GM23338 (cell line): ENCODE measurements at places on chromosomes 11 and 22.

- DNase-seq, result no peak
Measured at GRCh38 chr22:48563966-48564330, 1263.7 kb downstream of the BRD1 start.

GRCh38 chr22:50605002-50605612 lies 4.5 kb downstream of the MAPK8IP2 start:
- no peak for DNase-seq

DNA sequence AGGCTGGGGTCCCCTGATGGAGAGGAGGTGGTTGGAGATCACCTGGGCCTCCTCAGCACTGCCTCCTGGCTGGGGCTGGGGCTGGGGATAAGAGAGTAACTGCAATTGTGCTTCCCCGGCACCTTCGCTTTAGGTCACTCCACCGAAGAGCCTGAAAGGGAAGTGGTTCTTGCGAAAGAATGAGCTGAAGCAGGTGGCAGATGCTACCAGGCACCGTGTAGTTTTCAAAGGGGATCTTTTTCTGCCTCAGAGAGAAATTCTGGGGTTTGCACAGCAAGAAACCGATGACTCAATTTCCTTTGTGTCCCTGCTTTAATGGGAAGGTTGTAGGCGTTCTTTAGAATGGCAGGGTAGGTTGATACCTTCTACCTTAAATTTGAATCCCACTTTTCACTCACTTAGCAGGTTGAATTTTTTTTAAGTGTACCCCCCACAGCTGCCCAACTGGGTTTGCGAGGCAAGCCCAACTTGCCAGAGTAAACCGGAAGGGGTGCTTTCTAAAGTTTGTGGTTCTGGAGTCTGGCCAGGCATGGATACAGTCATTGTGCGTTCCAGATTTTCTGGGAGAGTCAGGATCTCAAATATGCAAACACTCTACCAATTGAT lies 5.3 kb downstream of the CD44 start:
- no peak for DNase-seq

GRCh38 chr11:18748766-18749365 lies 22.9 kb upstream of the IGSF22 start:
- no peak for DNase-seq

- DNase-seq, result no peak
Measured at GRCh38 chr11:6895010-6895409, 2.7 kb upstream of the OR2D2 start.

DNA sequence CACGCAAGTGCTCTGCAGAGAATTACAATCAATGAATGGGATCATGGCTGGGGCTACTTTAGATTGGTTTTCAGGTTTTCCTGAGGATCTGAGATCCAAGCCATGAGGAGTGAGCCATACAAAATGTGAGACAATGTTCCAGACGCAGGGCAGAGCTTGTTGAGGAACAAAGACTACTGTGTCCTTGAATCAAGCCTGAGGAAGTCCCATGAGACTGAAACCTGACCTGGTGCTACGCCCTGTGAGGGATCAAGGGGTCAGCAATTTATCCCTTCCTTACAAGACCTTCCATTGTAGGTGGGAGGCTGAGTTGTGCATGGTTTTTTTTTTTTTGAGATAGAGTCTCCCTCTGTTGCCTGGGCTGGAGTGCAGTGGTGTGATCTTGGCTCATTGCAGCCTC lies 2.1 kb downstream of the INCENP start:
- no peak for DNase-seq

GRCh38 chr22:33002035-33002434 lies 56.1 kb downstream of the SYN3 start:
- no peak for DNase-seq

GRCh38 chr11:117717485-117718314 lies 79.3 kb downstream of the DSCAML1 start:
- DNase-seq, result peak; percentile 75

DNA sequence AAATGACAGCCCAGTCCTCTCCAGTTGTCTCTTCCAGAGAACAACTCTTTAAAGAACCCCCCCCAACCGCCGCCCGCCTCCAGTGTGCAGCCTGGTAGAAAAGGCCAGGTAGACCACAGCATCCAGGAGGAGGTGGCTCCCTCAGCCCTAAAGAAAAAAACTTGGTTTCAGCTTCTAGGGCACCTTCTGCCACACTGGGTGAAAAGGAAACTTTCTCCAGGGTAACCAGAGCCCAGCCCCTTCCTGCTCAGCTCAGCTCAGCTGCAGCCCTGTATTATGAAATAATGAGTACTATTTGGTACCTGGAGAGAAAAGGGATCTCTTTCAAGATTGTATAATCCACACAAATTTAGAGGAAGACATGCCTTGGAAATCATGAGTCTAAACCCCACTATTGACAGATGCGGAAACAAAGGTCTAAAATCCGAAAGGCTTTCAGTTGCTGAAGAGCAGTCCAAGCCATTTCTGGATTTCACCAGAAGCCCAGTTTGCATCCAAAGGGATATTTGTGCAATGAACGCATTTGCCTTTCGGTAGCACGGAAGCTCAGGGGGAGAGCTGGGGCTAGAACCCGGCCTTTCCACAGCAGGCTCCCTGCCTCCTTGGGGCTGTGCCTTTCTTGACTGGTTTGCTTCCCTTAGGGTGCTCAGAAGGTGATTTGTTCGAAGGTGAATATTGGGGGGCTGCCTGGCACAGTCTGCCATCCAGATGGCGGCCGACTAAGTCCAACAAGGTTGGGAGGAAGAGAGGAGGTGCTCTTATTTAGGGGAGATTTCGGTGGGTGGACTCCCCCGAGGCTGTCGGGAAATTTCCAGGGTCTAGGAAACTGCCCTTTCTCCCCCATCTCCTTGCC lies 3.3 kb downstream of the FXYD6 start:
- DNase-seq, result no peak

DNA sequence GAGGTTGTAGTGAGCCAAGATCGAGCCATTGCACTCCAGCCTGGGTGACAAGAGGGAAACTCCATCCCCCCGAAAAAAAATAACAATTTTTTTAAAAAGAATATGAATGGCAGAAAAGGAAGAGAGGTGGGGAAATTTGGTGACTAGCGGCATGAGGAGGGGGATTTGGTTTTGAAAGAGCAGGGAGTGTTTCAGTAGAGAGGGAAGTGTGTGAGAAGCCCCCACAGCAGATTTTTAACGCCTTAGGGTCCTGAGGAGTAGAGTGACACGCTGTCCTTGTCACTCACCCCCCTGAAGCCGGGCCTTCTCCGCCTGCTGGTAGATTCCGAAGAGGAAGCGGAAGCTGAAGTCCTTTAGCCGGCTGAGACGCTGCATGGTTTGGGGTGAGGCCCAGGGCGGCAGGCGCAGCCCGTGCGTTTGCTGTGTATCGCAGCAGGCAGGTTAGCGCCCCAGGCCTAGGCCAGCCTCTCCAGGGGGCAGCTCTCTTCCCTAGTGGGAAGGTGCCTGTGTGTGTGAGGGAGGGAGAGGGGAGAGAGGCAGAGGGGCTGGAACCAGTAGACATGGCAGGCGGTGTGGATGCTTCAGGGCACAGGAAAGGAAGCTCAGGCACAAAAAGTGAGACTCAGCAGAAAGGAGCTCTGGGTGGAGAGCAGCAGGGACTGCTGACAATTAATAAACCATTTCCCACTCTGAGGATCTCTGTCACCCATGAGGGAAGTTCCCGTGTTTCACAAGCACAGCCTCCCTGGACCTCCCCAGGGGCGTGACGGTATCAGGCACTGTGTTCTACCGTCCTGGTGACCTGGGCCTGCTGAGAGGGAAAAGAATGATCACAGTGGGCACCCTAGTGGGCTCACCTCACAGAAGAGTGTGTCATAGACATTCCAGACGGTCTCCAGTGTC lies 3.9 kb downstream of the ACP2 start:
- DNase-seq, result no peak

DNA sequence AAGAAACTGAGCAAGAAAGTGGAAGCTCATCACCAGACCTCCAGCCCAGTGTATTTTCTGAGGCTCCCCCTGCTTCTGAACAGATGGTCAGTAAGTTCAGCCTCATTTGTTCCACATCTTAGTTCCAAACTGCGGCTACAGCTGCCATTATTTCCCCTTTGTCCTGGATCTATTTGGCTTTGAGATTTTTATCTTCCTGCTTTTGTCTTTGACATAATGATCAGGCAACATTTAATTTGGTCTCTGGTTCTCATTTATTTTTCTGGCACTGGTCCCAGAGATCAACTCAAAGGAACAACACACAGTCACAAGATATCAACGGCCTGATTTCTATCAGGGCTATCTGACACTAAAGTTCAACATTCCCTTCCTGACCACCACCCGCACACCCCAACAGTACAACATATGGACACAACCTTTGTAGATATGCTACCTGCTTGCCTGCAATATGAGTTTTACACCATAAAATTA lies 137.5 kb downstream of the FAM76B start:
- no peak for DNase-seq

DNA sequence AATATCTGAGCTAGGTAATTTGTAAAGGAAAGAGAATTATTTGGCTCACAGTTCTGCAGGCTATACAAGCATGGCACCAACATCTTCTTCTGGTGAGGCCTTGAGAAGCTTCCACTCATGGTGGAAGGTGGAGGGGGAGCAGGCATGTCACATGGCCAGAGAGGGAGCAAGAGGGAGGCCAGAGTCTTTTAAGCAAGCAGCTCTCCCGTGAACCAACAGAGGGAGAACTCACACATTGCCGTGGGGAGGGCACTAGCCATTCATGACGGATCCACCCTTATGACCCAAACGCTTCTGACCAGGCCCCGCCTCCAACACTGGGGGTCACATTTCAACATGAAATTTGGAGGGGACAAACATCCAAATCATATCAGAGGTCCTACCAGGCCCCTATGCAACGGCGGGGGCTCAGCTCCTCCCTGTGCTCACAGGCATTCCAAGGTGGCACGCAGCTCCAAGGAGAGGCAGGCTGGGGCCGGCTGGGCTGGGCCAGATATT lies 4.6 kb downstream of the C11orf96 start:
- peak; percentile 74 for DNase-seq
